ENCODE measurements at places on chromosomes 3 and 15.

DNA sequence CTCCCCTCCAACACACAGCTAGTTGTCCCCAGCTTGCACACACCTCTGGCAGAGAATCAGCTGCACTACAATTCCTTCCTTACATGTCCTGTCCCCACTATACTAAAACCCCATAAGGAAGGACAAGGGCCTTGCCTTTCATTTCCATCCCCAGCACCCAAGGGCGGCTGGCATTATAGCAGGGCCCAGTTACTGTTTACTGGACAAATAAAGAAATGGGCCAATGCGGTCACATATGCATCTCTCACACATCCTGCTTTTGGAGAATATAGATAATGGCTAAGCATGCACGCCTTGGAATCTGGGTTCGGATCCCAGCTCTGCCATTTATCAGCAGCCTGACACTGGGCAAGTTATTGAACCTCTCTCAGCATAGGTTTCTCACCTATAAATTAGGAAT is 99.1 kb downstream of the DAPK2 start:
- DNase-seq = no peak

GRCh38 chr3:11513817-11514135 is 129.9 kb downstream of the VGLL4 start:
- no peak for DNase-seq

DNA sequence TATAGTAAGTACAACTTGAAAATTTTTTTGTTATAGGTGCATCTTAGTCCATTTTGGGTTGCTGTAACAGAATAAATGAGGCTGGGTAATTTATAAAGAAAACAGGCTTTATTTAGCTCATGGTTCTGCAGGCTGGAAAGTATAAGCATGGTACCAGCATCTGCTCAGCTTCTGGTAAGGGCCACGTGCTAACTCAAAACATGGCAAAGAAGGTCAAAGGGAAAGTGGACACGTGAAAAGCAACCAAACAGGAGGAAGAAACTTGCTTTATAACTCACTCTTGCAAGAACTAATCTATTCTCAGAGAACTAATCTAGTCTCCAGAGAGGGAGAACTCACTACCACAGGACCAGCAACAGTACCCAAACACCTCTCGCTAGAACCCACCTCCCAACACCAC is 9.1 kb downstream of the HDGFL3 start:
- DNase-seq = no peak

- DNase-seq = no peak
These were observed 45.6 kb downstream of the NMD3 start for GRCh38 chr3:161266731-161267150.

- DNase-seq = no peak
These were observed 102.6 kb downstream of the GMPS start for GRCh38 chr3:155972885-155973584.

- no peak for DNase-seq
These were observed 266.9 kb upstream of the STT3B start for GRCh38 chr3:31265646-31266428.

GRCh38 chr15:53256457-53256856 is 466.3 kb upstream of the ONECUT1 start:
- no peak for DNase-seq

DNA sequence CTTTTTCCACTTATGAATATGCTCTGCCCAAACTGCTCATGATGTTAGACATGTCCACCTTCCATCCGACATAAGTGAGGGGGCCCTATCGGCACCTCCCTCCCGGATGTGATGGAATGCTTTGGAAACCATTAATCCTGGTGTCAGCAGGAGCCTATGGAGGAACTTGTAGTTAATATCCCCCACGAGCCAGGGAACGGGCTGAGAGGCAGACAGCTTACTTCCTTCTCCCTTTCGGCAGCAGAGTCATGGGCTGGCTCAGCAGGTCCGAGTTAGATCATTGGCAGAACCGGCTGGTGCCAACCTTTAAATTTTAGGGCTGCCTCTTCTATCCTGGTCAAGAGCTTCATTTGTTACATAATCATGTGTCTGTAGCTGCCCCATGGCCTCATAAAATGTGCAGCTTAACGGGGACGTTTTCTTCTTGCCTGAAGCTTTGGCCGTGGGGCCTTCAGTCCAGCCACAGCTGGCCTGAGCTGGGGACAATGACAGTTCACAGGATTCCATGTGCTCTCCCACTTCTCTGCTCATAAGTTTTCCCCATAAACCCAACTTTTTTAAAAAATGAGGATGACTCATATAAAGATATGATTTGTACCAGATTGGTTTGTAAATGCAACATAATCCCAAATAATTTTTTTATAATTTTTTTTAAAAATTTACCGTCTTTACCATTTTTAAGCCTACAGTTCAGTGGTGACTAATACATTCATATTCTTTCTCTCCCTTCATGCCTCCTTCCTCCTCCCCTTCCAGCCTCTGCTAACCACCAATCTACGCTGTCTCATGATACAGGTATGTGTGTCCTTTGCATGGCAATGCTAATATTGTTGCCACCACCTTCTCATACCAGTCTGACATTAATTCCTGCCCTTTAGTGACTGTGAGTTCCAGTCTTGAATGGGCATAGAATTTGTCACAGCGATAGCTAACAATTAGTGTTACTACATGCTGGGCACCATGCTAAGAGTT is 62.2 kb upstream of the RGMA start:
- DNase-seq = no peak

GRCh38 chr3:69353503-69353902 is 32.4 kb downstream of the FRMD4B start:
- DNase-seq = no peak

GRCh38 chr3:133410191-133410892 is 10.5 kb downstream of the BFSP2 start:
- DNase-seq = peak; percentile 53

DNA sequence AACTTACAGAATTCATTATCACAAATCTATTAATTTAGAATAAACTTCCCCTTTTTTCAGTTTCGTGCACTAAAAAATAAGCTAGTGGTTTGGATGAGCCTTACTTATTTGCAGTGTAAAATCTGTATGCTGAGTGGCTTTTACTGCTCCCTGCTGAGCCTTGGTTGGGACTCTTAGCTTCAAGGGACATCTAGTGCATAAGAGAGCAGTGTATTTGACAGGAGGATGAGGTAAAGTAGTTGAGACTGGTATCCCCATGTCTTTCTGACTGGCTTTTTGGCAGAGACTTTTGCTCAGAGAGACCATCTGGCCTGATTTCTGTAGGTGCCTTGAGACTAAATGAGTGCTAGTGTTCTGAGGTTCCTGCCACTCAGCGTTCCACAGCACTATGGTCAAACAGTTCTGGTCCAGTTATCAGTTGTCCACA is 11.8 kb downstream of the CAPN7 start:
- DNase-seq = no peak

GRCh38 chr15:71111181-71111565 is 4.1 kb upstream of the THSD4 start:
- no peak for DNase-seq

GRCh38 chr3:141738891-141739363 is 829 bp downstream of the RNF7 start:
- DNase-seq = peak; percentile 40

DNA sequence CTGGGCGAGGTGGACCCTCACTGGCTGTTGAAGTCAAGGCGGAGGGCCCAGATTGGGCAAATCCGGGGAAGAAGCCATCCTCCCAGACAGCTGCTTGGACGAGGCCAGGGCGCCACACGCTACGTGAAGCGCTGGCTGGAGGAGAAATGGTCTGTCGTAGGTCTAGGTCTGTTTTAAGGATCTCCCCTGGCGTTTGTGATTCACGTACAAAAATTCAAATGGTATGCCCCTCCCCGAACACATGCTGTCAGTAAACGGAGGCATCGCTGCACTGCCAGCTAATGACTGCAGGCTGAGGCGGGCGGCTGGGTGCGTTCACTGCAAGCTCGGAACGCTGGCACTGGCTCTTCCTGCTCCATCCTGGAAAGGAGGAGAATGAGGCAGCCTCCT is 69.9 kb downstream of the EPHB3 start:
- no peak for DNase-seq

DNA sequence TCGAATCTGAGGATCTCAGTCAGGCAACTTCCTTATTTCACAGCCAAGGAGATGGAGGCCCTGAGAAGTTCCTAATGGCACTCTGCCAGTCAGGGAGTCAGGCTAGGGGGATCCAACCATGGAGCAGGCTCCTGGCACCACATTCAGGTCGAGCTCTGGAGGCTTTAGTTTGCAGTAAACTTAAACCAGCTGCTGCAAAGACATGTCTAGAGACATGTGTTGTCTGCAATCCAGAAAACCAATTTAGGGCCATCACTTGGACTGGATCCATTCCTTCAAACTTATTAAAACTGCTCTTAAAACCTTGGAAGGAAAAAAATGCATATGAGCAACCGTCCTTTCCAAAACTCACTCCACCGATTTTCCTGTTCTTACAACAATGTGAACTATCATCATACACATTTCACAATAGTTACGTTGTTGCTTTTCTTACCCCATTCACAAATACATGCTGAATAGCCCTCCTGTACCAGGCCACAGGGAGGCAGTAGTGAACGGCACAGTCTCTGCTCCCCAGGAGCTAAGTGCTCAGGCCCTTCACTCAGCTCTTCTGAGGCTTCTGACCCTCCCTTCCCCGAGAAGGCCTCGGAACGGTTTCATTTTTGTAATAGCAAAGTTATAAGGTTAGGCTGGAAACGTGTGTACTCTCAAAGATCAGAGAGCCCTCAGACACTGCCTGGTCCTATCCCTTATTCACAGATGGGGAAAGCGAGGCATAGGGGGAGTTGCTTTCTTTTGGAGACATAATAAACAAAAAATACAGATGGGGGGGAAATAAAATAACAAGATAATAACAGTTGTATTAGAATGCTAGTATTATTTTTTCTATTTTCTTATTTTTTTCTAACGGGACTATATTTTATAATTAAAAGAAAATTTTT is 20.1 kb downstream of the RFT1 start:
- DNase-seq = no peak

- DNase-seq = no peak
These were observed 114.3 kb downstream of the EEFSEC start for GRCh38 chr3:128267541-128267940.

DNA sequence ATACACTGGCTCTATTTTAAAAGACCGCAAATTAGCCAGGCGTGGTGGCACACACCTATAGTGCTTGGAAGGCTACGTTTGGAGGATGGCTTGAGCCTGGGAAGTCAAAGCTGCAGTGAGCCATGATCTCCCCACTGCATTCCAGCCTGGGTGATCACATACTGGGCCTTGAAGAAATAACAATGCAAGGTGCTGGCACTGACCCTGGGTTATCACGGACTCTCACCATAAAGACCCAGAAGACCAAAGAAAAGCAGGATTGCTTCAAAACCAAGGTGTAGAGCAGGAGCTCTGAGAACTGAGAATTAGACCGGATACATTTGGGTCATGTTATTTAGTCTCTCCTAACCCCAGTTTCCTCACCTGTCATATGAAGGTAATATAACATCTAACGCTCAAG is 14.8 kb downstream of the PIK3R4 start:
- DNase-seq = no peak

- no peak for DNase-seq
These were observed 23.6 kb downstream of the PYGO1 start for GRCh38 chr15:55564347-55565145.

- peak; percentile 4 for DNase-seq
These were observed at the start of gene C3orf18 for GRCh38 chr3:50567386-50568167. C3orf18 (minus strand) TSS chr3:50567747; CDS start chr3:50565699, 2,048 bp downstream.

- DNase-seq = no peak
These were observed 5.2 kb downstream of the C3orf22 start for GRCh38 chr3:126553284-126554084.

All from RCC 7860 (cell line).